ENCODE measurements at places on chromosomes 13 and 19.

DNA sequence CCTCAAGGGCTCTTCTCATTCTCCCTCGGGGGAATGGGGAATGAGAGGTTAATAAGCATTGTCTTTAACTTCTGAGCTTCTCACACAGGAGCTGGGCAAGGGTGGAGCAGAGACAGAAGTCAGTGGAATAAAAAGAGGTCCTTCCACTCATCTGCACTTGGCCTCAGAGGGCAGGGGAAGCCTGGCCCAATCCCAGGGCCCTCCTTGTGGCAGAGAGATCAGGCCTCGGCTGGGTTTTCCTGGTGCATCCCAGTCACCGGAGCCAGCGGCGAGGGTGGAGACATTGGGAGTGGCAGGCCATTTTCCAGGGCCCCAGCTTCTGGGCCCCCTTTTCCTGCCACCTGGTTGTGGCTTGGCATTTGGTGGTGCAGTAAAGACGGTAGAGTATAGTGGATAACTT lies 10.6 kb downstream of the CALM3 start:
- no peak for DNase-seq

DNA sequence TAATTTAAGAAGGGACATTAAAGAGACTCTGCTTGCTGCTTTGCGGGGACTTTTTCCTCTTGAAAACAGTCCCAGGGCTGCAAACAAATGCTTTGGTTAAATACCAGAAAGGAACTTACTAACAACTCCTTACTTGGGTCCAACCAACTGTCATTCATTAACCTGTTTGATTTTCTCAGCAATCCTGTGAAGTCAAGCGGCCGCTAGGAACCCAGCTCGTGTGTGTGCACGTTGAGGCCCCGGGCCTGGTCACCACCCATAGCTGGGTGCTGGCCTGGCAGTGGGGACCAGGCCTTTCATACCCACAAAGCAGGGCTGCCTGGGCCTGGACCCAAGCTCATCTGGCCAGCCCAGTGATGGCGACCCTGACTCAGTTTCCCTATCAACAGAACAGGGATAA lies 50.7 kb downstream of the C1QTNF9 start:
- no peak for DNase-seq

GRCh38 chr13:21429211-21429610 lies 29.9 kb downstream of the ZDHHC20 start:
- no peak for DNase-seq

DNA sequence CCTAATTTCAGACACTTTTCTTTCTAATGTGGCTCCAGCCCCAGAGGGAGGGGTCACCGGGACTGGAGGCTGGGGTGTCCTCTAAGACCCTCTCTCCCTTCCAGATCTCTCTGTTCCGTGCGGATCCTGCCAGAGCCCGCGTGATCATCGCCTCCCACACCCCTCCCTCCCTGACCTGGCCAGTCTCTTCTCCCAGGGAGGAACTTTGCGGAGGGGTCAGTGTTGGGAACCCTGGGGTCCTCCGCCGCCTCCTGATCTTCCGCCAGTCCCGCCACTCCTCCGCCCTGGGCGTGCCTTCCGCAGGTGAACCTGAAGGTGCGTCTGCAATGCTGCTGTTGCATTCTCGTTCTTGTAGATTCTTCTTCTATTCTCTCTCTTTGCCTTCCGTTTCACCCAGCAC lies 9.1 kb downstream of the SOX21 start:
- no peak for DNase-seq

GRCh38 chr13:84994582-84994981 lies 804.6 kb downstream of the SLITRK6 start:
- no peak for DNase-seq

DNA sequence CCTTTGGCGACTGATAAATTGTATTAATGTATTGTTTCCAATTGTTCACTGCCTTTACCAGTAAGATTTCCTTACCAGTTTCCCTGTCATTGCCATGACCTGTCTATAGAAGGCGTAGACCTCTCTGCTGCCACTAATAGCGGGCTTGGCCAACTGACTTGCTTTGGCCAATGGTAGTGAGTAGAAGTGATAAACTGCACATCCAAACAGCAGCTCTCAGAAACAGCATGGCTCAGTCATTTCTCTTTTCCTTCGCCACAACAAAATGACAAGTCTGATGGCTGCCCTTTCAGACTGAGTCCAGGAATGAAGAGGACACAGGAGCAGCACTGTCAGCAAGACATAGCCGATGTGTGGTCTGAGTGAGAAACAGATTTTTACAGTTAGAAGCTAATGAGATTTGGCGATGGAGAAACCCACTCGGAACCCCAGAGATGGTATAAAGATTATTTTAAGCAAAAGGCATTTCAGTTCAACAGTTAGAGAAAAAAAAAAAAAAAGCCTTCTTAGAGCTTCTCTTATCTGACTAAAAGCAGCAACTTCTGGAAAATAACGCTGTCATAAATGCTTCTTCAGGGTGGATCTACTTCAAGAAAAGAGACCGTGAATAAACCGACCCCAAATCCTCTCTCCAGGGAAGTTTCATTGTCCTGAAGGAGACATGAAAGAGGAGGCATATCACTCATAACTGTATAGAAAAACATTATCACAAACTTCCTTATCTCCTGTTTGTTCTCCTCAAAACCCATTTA lies 42.0 kb upstream of the TM9SF2 start:
- DNase-seq, result no peak

- no peak for DNase-seq
Observed at GRCh38 chr13:98434060-98434459, 142.8 kb downstream of the STK24 start.

DNA sequence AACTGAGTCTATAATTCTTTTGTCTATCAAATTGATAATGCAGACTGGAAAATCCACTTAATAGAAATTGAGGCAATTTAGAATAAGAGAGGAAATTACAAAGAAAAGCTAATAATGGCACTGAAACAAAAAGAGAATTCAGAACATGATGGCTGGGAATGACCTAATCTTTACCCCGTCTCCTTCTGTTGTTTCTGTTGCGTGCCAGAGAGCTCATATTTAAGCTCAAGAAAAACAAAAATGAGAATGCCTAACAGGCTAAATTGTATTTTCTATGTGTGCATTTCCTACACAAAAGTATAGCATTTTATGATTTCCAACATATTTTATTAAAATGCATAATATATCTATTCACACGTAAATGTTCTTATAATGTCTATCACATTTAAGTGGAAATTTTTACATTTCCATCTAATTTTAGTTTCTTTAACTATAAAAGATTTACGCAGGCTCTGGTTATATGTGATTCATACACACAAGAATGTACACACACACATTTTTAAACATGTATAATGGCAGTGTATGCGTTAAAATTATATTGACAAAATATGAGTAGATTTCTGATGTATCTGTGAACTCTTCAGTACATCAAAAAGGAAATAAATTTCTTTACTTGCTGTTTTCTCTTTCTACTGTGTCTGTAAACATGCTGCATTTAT lies 432.3 kb downstream of the SLITRK6 start:
- no peak for DNase-seq

DNA sequence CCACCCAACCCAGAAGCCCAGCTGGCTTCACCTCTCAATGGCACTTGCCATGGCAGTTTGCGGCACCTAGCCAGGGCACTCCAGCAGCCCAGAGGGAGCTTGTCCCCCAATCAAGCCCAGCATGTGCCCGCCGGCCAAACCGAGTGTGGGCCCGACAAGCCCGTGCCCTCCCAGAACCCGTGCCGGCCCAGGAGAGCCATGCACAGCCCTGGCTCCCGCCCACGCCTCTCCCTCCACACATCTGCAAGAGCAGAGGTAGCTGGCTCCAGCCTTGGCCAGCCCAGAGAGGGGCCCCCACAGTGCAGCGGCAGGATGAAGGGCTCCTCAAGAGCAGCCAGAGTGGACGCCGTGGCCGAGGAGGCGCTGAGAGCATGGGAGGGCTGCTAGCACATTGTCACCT lies 2278.0 kb upstream of the PCDH20 start:
- no peak for DNase-seq

- DNase-seq, result no peak
Observed at GRCh38 chr13:59458908-59459579, 704.7 kb downstream of the DIAPH3 start.

DNA sequence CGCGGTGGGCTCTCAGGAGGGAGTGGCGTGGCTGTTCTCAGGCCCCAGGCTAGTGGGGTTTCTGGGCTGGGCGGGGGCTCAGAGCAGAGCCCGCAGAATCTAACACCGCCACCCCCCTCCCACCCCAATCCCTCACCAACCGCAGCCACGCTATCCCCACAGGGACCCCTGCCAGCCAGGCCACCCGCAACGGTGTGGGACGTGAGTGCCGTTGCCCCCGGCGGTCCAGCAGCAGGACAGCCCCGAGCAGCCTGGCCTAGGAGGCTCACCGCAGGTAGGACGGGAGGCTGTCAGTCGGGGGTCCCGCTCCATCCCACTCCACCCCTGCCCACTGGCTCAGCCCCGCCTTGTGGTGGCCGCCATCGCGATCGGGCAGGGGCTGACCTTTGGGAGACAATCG lies at the start of gene NTN5:
Gene NTN5, minus strand, starts transcription at position 24 of the 400 bp plus-strand sequence. CDS start 2,031 bp downstream, outside the sequence.
- DNase-seq, result no peak

- DNase-seq, result no peak
Observed at GRCh38 chr19:40136818-40137217, 46.1 kb upstream of the ZNF780A start.

DNA sequence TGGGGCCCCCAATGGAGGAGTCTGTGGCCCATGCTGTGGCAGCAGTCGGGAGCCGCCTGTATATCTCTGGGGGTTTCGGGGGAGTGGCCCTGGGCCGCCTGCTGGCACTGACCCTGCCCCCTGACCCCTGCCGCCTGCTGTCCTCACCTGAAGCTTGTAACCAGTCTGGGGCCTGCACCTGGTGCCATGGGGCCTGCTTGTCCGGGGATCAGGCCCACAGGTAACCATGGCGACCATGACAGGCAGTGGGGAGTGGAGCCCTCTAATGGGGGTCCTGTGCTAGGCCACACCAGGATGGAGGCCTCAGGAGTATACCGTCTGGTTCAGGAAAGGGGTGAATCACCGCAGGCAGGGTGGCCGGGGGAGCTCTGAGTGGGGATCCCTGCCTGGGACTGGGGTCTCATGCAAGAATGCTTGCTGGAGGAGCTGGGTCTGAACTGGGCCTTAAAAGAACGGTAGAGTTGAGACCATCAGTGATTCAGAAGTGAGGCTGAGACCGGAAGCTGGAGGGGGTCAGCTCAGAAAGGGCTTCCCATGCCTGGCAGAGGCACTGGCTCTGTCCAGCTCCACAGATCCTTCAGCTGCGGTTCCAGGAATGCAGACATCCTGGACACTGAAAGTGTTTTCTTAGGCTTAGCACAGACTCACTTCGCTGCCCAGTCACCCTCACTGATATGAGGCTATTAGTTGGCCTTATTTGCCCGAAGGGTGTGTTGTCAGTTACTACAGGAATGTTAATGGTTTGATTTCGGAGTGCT lies 29.1 kb downstream of the CNFN start:
- DNase-seq, result no peak

DNA sequence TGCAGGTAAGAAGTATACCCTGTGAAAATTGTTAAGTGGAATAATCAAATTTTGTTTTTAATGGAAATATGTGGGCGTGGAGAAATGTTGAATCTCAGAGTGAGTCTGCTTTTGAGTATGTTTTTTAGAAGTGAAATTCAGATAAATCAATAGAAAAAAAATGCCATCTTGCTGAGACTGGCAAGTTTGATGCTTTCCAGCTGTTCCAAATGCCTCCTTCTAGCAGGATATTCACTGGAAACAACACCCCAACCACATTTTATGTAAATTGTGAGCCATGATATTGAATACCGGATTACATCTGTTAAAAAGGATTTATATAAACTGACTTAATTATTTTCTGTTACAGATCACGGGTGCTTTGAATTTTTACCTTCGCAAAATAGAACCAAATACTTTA lies 115.4 kb downstream of the ITGBL1 start:
- DNase-seq, result no peak

GRCh38 chr13:97434397-97435201 lies 630 bp downstream of the RAP2A start:
- DNase-seq, result no peak

- no peak for DNase-seq
Observed at GRCh38 chr13:101493541-101493940, 41.1 kb downstream of the ITGBL1 start.

DNA sequence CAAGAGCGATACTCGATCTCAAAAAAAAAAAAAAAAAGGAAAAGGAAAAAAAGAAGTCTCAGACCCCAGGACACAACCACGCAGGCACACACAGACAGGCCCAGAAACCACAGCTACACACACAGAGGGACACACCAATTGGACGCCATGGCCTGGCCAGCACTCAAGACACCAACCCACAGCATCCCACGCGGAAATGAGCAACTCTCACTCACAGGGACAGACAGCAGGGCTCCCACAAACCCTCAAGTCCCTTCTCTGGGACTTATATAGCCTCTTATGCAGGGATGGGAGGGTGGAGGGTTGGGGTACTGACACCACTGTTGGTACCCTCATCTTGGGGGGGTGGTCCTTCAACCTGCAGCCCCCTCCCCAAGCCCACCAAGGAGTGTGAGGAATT lies 5.9 kb downstream of the NOTCH3 start:
- no peak for DNase-seq

- DNase-seq, result no peak
Observed at GRCh38 chr13:105033999-105034398, 1501.5 kb downstream of the EFNB2 start.

GRCh38 chr13:27425158-27425917 lies 919 bp downstream of the GTF3A start:
- no peak for DNase-seq

GRCh38 chr13:90633849-90634248 lies 713.6 kb upstream of the MIR17HG start:
- no peak for DNase-seq

DNA sequence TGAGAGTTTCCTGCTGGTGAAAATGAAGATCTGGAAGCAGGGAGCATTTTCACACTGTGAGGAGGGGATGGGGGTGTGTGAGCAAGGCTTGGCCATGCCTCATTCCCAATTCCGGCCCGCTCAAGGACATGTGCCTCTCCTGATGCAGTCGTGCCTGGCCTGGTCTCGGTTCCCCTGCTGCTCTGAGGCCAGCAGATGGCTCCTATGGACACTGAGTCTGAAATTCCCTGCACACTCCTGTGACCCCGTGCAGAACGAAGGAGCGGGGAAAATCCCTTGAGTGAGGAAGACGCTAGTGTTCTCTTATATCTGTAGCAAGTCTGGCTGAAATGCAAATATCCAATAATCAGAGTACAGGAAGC lies 363 bp upstream of the ZNF763 start:
- DNase-seq, result no peak

- DNase-seq, result no peak
Observed at GRCh38 chr13:47816831-47817230, 184.2 kb downstream of the SUCLA2 start.

- no peak for DNase-seq
Observed at GRCh38 chr13:28337166-28338005, 157.5 kb downstream of the FLT1 start.

Data from nucleus accumbens (tissue), 56 donors.